ENCODE measurements at places on chromosomes 16 and 17.

GRCh38 chr17:867896-868489 is 85.8 kb downstream of the MRM3 start:
- no peak for DNase-seq

DNA sequence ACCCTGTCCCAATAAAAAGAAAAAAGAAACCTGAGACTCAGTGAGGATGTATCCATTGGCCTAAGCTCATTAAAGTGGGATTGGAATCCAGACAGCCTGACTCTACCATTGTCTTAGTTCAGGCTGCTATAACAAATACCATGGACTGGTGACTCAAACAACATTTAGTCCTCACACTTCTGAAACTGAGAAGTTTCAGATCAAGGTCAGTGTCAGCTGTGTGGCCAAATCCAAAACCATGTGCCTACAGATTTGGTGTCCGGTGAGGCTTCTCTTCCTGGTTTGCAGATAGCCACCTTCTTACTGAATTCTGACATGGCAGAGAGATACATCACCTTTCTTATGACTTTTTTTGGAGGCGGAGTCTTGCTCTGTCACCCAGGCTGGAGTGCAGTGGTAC is 53.3 kb upstream of the KDM8 start:
- DNase-seq = no peak

GRCh38 chr16:13176711-13177110 is 275.3 kb downstream of the SHISA9 start:
- DNase-seq = no peak

GRCh38 chr16:70696355-70696754 is 10.5 kb upstream of the MTSS2 start:
- DNase-seq = no peak

DNA sequence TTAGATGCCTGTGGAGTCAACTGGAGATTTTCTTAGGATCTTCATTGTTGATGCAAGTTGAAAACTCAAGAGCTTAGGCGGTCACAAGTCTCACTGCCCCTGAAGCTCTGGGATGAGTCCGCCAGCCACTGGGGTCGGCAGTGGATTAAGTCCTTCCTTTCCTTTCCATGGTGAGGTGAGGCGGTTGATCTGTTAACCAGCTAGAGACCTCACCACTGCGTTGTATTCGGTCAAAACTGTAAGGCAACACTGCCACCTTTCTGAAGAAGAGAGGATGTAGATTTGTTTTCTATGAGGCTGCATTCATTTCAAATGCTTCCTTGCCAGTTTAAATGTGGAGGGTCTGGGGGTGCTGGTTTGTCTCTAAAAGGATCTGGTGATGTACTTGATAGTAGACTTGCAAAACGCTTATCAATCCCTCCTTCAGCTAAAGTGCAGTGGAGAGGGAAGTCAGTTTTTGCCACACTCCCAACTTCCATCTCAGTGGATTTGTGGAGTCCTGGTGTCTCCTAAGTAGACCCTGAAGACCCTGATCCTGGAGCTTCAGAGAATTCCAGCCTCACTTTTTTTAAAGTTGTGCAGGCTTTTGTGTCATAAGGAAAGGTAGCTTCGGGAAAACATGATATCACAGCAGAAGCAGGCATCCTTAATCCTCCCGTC is 1.7 kb downstream of the MYOCD start:
- peak; percentile 6 for DNase-seq

GRCh38 chr17:74274060-74274708 is at the start of gene DNAI2:
DNAI2 (plus strand) TSS chr17:74274234; CDS start chr17:74281818, 7,584 bp downstream.
- peak; percentile 31 for DNase-seq

- no peak for DNase-seq
Measured at GRCh38 chr17:7849130-7849750, 5.6 kb upstream of the TMEM88 start.

GRCh38 chr17:35373984-35374765 is 754 bp upstream of the SLFN11 start:
- DNase-seq = peak; percentile 58

- DNase-seq = no peak
Measured at GRCh38 chr16:3728424-3729160, 11.3 kb upstream of the TRAP1 start.
